ENCODE measurements at places on chromosomes 7 and 10.

GRCh38 chr7:122709930-122710646 lies 7.4 kb upstream of the RNF148 start:
- no peak for DNase-seq

GRCh38 chr7:22433710-22434460 lies 66.1 kb downstream of the STEAP1B start:
- no peak for DNase-seq

- no peak for DNase-seq
Measured at GRCh38 chr10:683448-684071, 5.9 kb downstream of the DIP2C start.

- no peak for DNase-seq
Measured at GRCh38 chr10:21280971-21281572, 244.4 kb downstream of the SKIDA1 start.

- DNase-seq = no peak
Measured at GRCh38 chr10:78000956-78001472, 28.3 kb downstream of the POLR3A start.

Data from stimulated activated CD4-positive, alpha-beta T cell treated with anti-CD3 and anti-CD28 coated beads, Interleukin-15, amount 100 ng/mL, for 24 hours (primary cell).